Mesothelial cell of epicardium (in vitro differentiated cells): ENCODE measurements at places on chromosomes 3 and 15. TPM values are rescaled to one million over a fixed set of nuclear protein-coding genes. Genes with fewer than 3 reads are reported as not detected.

The SEMA3B gene
- 166 to 179 TPM (median 177 TPM) in 3 replicates for total RNA-seq

The A4GNT gene
- not detected in 3 replicates for total RNA-seq

The TM2D3 gene
- total RNA-seq: 49.3 to 51.9 TPM (median 51.2 TPM) in 3 replicates

The GOLGA6L4 gene
- 10.9 to 13.7 TPM (median 12.2 TPM) in 3 replicates for total RNA-seq

The DZIP1L gene
- 24.9 to 26.5 TPM (median 25.1 TPM) in 3 replicates for total RNA-seq

The KLHDC8B gene
- 51.2 to 58.8 TPM (median 55.5 TPM) in 3 replicates for total RNA-seq

The LAMB2 gene
- total RNA-seq: 335 to 359 TPM (median 348 TPM) in 3 replicates

The OR5K2 gene
- not detected in 3 replicates for total RNA-seq

The AQP9 gene
- not detected in 3 replicates for total RNA-seq

The STRA6 gene
- total RNA-seq: 101 to 114 TPM (median 111 TPM) in 3 replicates

The TMC3 gene
- 0.04 to 0.05 TPM in 2 of 3 replicates, not detected in the other for total RNA-seq

The DIPK2A gene
- 49.2 to 55.1 TPM (median 52.0 TPM) in 3 replicates for total RNA-seq

The REC114 gene
- total RNA-seq: not detected in 3 replicates

The PLSCR5 gene
- 0.20 TPM in 1 of 3 replicates, not detected in the others for total RNA-seq

The PRICKLE2 gene
- 41.3 to 46.2 TPM (median 43.2 TPM) in 3 replicates for total RNA-seq

The PHLDB2 gene
- 32.4 to 37.2 TPM (median 36.0 TPM) in 3 replicates for total RNA-seq

The ANKRD34C gene
- total RNA-seq: not detected in 3 replicates

The ZNF80 gene
- 0.16 TPM in 1 of 3 replicates, not detected in the others for total RNA-seq

The DAZL gene
- not detected in 3 replicates for total RNA-seq

The ST3GAL6 gene
- 9.0 to 14.1 TPM (median 11.1 TPM) in 3 replicates for total RNA-seq

The FBN1 gene
- 60.3 to 67.9 TPM (median 62.6 TPM) in 3 replicates for total RNA-seq

The SERPINI2 gene
- total RNA-seq: not detected in 3 replicates

The THAP10 gene
- total RNA-seq: 2.3 to 3.6 TPM (median 2.9 TPM) in 3 replicates

The FSTL1 gene
- total RNA-seq: 734 to 772 TPM (median 749 TPM) in 3 replicates

The EXD1 gene
- not detected in 3 replicates for total RNA-seq

The LRTM1 gene
- not detected in 3 replicates for total RNA-seq

The SLC25A36 gene
- 137 to 156 TPM (median 145 TPM) in 3 replicates for total RNA-seq

The TM4SF18 gene
- total RNA-seq: 0.13 to 0.14 TPM in 2 of 3 replicates, not detected in the other

The EIF5A2 gene
- total RNA-seq: 4.2 to 7.2 TPM (median 5.3 TPM) in 3 replicates

The ABHD10 gene
- total RNA-seq: 26.4 to 30.2 TPM (median 30.0 TPM) in 3 replicates

The RABL3 gene
- total RNA-seq: 17.3 to 19.5 TPM (median 19.1 TPM) in 3 replicates

The FAM81A gene
- total RNA-seq: 0.92 to 1.0 TPM (median 0.97 TPM) in 3 replicates

The CLRN1 gene
- total RNA-seq: not detected in 3 replicates

The PXYLP1 gene
- total RNA-seq: 40.5 to 45.6 TPM (median 40.9 TPM) in 3 replicates

The MYZAP gene
- 3.3 to 3.9 TPM (median 3.8 TPM) in 3 replicates for total RNA-seq
